ENCODE measurements at places on chromosomes 13 and 19.

- no peak for DNase-seq
Observed at GRCh38 chr19:13098277-13099072, 4.2 kb downstream of the LYL1 start.

- no peak for DNase-seq
Observed at GRCh38 chr13:38647312-38647711, 39.6 kb upstream of the FREM2 start.

DNA sequence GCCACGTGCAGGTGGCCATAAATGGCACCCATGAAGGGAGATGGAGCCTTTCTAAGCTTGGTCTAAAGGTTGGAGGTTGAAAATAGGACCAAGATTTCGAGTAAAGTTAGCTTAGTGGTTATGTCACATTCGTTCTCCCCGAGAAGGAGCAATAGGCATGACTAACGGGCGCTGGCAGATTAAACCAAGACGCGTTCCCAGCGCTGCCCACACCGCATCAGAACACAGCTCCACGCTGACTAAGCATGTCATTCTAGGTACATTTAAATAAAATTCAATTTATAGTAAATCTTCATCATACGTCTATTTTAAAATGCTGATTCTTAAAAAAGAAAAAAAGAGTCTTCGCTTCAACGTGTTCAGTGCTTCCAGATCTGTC lies 95.0 kb upstream of the IRS2 start:
- no peak for DNase-seq

- no peak for DNase-seq
Observed at GRCh38 chr13:48782429-48782840, 128.7 kb downstream of the CYSLTR2 start.

GRCh38 chr13:34176633-34177032 lies 358.7 kb downstream of the RFC3 start:
- no peak for DNase-seq

Measured in H1 (cell line).